Spleen (tissue), 13 donors: ENCODE measurements at places on chromosomes 4 and X. TPM values are rescaled to one million over a fixed set of nuclear protein-coding genes. Genes with fewer than 3 reads are reported as not detected.

The MAGEA2 gene
- total RNA-seq: not detected

The LNX1 gene
- not detected for total RNA-seq

The PITX2 gene
- not detected for total RNA-seq

The NPY2R gene
- total RNA-seq: not detected

The SOWAHB gene
- not detected for total RNA-seq

The PFKFB1 gene
- total RNA-seq: 0.52 TPM

The NUP62CL gene
- total RNA-seq: 0.67 TPM
